ENCODE measurements at places on chromosomes 2 and 18.

- DNase-seq = no peak
Measured at GRCh38 chr2:102438111-102438510, 15.2 kb downstream of the IL18RAP start.

GRCh38 chr2:17208511-17208910 is 309.7 kb downstream of the RAD51AP2 start:
- DNase-seq = no peak

GRCh38 chr2:195304310-195304709 is 352.7 kb upstream of the SLC39A10 start:
- no peak for DNase-seq

DNA sequence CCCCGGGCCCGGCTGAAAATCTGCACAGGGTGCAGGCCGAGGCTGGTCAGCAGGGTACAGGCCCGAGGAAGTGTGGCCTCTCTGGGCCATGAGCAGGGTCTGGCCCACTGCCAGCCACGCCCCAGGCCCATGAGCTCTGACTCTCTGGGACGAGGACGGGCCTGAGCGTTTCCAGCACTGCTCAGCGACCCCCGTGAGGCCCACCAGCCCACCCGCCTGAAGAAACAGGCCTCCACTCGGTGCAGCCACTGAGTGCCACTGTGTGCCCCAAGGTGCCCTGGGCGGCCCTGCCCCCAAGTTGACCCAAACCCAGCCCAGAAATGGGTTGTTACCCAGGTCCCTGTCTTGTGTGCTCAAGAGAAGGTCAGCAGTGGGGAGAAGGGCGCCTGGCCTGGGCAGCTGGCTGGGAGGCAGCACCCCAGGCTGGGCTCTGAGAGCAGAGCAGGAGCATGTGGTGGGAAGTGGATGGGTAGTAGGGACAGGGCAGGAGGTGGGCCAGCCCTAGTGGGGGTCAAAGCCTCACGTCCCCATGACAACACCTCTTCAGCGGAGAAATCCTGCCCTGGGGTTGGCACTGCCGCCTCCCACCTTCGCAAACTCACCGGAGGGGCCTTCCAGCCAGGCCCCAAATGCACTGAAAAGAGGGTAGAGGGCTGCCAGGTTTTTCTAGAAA is 2.1 kb upstream of the SNED1 start:
- no peak for DNase-seq

DNA sequence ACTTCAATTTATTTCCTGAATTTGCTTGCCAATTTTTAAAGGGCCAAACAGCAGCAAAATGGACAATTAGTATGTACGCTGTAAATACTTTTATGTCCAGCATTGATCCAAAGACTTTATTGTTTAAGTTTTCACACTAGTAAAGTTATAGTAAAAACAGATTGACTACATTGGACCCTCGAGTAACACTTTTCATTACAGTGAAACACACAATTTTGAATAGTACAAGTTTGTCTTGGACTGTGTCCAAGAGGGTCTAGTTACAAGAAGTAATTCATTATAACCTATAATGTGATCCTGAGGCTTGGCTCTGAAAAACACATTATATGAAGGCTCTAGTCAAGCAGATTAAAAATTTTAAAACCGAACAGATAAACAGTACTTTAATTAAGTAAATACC is 11.4 kb upstream of the RBBP8 start:
- DNase-seq = no peak

- no peak for DNase-seq
Measured at GRCh38 chr18:7195266-7195665, 35.6 kb upstream of the LRRC30 start.

- DNase-seq = no peak
Measured at GRCh38 chr18:10029711-10030110, 115.9 kb downstream of the VAPA start.

- DNase-seq = no peak
Measured at GRCh38 chr2:109597283-109597682, 16.5 kb downstream of the SEPTIN10 start.

DNA sequence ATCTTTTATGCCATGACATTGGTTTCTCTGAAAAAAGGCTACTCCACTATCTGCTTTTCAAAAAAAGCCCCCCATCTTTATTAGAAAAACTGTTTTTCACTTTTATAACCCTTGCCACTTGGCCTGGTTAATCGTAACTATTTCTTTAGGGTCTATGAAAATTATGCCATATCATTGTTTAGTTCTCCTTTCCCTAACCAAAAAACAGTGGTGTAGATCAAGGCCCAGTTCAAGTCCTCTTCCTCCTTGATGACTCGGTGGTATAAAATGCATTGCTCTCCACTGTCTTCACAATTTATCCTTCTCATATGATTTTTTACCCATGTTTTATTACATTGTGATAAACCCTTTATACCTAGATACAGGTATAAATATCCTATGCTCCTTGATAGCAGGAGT is 205.5 kb downstream of the ZNF521 start:
- DNase-seq = no peak

DNA sequence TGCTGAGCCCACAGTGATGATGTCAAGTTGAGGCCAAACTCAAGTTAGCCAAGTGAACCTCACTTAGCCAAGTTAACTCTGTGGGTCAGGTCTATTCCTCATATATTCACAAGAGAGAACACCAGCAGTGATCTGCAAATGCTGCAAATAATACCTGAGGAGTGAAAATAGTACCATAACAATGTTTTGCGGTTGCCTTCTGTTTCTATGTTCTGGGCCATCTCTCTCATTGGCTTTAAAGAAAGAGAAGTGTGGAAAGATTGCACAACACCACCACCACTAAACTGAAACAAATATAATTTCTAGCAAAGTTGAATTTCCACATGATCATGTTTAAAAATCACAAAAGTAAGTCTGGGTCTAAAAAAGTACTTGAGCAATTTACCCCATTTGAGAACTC is 211.1 kb upstream of the GALNT5 start:
- no peak for DNase-seq

DNA sequence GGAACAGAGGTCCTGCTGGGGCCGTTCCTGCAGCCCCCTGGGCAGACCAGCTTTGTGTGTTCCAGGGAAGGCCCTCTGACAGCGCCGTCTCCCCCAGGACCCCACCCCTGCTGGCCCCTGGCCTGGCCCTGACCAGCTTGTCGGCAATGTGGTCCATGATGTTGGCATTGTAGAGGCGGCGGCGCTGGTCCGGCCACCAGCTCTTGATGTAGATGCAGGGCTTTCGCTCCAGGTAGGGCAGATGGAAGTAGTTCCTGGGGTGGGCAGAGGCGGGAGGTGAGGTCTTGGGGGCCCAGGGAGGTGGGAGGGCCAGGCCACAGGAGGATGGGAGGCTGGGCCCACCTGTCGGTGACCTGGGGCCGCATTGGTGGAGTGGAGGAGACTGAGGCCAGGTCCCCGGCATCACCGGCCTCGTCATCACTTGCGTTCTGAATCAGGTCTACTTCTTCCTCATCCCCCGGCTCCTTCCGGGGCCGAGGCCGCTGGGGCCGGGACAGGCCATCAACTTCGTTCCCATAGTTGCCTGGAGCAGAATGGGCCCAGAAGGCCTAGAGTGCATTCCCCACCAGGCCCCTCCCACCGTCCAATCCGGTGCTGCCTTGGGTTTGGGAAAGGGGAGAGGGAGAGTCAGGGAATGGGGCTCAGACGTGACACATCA is 1.3 kb upstream of the OTOF start:
- no peak for DNase-seq

GRCh38 chr2:133733901-133734255 is 165.6 kb upstream of the NCKAP5 start:
- DNase-seq = no peak

DNA sequence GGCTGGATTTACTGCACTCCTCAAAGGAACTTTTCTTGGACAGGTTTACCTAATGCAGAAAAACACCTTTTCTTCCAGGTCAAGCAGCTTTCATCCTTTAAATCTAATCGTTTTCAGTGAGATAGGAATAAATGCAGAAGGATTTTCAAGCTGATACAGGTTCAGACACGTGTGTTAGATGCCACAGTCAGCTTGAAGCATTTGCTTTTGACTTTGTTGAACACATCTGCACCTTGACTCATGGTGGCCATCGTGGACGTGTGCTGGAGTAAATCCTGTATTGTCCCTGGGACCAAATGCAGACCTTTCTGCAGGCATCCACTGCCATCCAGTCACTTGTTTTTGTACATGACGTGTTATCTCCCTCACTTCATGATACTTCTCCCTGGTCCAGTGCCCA is 61.9 kb downstream of the KLHL29 start:
- DNase-seq = no peak

GRCh38 chr2:158750458-158751125 is 44.5 kb upstream of the DAPL1 start:
- DNase-seq = no peak

- no peak for DNase-seq
Measured at GRCh38 chr2:167345559-167345958, 457.3 kb downstream of the XIRP2 start.

- DNase-seq = no peak
Measured at GRCh38 chr2:116761864-116762263, 1052.6 kb upstream of the DDX18 start.

GRCh38 chr2:106521016-106521415 is 33.9 kb downstream of the CD8B2 start:
- no peak for DNase-seq

GRCh38 chr2:164954954-164955701 is at the start of gene SLC38A11:
Gene SLC38A11, minus strand, starts transcription at chr2:164955525. Its CDS starts 278 bp downstream, at chr2:164955247.
- DNase-seq = no peak

GRCh38 chr2:190210471-190210870 is 109.2 kb downstream of the HIBCH start:
- DNase-seq = no peak

DNA sequence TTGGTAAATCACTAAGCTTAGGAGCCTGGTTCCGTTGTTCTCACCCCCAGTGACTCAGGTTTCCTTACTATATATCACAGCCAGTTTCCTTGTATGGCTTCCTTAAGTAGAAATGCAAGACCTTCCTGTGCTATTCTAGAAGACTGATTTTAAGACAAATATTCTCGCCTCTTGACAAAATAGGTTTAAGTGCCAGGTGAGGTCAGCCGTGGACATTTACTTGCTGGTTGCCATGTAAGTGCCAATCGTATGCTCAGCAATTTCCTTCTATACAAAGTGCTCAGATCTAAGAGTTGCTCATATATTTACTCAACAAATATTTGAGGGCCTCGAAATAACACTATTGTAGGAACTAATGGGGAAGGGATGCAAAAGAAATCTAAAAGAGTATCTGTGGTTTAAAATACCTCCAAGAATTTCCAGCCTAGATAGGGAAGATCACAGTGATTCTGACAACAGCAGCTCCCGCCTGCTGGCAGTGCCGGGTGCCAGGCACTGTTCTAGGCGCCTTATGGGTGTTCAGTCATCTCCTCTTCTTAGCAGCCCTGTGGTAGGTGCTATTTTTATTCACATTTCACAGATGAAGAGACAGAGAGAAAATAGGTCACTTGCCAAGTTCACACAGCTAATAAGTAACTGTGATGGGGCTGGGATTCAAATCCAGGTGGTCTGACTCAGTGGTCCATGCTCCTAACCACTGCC is 95.3 kb upstream of the B3GNT7 start:
- DNase-seq = no peak

DNA sequence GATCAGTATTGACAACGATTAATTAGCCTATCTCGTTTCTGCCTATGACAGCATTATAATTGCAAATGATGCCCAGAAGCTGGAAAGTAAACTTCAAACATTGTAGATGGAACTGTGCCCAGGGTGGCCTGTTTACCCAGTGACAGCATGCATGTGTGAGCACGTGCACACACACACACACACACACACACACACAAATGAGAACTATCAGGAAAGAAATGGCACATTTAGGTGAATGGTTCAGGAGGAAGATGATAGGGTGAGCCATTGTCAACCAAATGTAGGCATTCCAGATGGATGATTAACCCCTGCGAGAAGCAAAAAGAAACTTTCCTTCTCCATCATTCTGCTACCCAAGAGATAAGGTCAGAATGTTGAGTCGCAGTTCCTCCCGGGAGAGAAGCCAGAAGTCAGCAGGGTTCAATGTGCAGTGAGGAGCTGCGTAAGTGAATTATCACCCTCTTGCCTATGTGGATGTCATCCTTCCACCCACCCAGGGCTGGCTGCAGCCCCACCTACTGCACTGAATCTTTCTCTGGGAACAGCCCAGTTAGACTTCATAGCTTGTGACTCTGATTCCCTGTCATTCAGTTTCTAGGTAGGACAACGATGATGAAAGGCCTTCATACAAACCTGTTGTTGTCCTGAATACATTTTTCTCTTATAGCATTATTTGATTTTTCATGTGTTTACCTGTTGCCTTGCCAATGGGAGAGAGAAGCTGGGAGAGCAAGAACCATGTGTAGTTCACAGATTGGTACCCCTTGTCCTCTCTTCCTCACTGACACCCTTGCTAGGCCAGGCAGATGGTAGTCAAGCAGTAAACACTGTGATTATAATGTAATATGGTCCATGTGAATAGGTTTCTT is 3.5 kb upstream of the APOB start:
- no peak for DNase-seq

GRCh38 chr18:26406324-26406723 is 142.0 kb downstream of the KCTD1 start:
- DNase-seq = no peak
